Endodermal cell (in vitro differentiated cells): ENCODE measurements at places on chromosomes 5 and 9.
A peak's percentile ranks its signal among the peaks of the same experiment; 100 is the strongest.

GRCh38 chr5:180526269-180526668 lies 32.1 kb downstream of the CNOT6 start:
- DNase-seq, result no peak

- no peak for DNase-seq
These were observed 44.4 kb downstream of the SCAMP1 start for GRCh38 chr5:78404682-78405293.

DNA sequence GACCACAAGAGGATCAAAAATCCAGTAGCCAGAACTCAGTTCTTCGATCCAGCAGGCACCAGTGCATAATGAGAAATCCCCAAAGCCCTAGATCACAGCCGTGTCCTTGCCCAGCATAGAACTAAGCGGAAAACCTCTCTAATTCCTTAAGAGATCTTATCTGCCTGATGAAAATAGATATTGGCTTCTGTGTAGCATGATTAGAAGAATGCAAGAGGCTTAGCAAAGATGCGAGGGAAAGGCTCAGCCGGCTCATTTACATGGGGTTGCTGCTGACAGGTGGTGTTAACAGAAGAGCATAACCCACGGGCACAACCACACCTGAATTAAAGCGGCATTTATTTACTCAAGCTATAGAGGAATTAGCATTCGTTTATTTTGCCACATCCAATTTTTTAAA lies 400.0 kb upstream of the ADAMTS16 start:
- no peak for DNase-seq

GRCh38 chr5:96952118-96952750 lies 16.4 kb downstream of the LNPEP start:
- no peak for DNase-seq

DNA sequence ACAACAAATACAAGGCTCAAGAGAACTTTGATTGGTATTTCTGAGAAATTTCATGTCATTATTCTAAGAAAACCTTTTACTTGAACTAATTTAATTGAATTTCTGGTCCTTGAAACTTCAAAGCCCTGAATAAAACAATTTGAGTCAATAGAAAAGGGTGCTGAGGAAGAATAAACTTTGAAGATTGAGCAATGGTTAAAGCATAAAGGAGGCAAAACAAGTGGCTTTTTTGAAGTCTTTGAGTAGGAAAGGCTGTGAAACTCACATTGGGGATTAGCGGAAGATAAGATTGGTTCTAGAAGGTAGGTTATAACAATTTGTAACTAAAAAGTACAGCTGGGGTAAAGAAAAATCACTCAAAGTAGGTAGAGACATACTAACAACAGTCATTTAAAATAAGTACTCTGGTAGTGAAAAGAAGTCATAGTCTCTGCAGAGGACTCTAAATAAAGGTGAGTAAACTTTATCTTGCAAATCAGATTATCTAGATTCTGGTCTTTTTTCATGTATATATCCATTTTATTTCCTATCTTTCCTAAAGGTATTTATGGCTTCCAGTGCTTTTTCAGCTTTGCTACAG lies 6.4 kb upstream of the PLPP1 start:
- no peak for DNase-seq

DNA sequence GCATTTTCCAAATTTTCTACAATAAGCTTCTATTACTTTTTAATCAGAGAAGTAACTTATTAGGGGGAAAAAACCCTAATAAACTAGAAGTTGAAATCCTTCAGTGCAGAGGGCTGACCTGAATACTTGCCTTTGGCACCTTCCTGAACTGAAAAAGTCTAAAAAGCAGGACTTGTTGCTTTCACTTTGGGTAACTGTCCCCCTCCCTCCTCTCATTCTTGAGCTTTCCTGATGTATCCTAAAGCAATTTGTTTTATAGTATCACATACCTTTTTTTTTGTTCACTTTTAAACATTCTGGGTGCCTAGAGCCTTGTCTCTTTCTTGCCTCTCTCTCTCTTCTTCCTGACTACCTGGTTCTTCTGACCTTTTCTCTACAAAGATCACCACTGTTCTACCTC lies 64.0 kb upstream of the ERBIN start:
- no peak for DNase-seq

DNA sequence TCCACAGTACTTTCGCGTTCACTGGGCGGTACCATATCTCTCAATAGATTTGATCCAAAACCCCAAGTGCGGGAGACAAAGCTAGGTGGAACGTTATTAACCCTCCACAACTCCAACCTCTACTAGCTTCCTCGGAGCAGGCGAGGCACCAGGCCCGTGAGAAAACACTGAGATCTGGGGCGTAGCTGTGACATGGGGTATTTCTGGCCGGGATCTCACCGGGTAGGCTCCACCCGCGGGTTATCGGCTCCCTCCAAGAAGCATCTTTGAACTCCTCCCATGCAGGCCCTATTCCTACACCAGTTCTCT lies 350 bp upstream of the SLC25A46 start:
- DNase-seq, result no peak

- DNase-seq, result no peak
These were observed 629 bp downstream of the ZBTB26 start for GRCh38 chr9:122930541-122931225.

DNA sequence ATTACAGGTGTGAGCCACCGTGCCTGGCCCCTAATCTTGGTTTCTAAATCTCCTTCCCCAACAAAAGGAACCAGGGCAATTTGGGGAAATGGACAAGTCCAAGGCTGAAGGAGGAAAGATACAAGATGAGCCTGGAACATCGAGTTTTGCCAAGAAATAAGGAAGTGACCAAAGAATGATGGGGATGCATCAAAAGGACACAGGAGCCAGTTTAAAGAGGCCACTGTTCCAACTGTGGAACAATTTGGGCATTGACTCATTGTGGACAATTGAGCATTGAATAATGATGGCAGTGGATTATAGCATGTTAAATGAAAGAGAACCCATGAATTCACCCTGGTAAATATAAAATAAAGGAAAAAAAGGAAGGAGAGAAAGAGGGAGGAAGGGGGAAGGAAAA lies 47.5 kb downstream of the DUSP1 start:
- no peak for DNase-seq

GRCh38 chr5:119452060-119452372 lies 281 bp upstream of the HSD17B4 start:
- DNase-seq, result no peak

GRCh38 chr5:83015676-83016075 lies 61.5 kb downstream of the TMEM167A start:
- peak; percentile 74 for DNase-seq

DNA sequence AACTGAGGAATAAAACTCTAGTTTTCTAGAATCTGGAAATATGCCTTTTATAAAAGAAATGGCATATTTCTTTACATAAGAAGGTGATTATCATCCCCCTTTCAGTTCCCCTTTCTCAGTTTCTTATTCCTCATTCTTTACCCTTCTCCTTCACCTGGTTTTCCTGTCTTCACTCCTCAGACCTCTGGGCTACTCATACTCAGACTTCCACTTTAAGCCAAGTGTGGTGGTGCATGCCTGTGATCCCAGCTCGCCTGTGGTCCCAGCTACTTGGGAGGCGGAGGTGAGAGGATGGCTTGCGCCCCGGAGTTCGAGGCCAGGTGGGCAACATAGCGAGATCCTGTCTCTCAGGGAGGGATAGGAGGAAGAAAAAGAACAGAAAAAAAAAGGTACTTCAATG lies 57.2 kb downstream of the RANBP6 start:
- peak; percentile 59 for DNase-seq

DNA sequence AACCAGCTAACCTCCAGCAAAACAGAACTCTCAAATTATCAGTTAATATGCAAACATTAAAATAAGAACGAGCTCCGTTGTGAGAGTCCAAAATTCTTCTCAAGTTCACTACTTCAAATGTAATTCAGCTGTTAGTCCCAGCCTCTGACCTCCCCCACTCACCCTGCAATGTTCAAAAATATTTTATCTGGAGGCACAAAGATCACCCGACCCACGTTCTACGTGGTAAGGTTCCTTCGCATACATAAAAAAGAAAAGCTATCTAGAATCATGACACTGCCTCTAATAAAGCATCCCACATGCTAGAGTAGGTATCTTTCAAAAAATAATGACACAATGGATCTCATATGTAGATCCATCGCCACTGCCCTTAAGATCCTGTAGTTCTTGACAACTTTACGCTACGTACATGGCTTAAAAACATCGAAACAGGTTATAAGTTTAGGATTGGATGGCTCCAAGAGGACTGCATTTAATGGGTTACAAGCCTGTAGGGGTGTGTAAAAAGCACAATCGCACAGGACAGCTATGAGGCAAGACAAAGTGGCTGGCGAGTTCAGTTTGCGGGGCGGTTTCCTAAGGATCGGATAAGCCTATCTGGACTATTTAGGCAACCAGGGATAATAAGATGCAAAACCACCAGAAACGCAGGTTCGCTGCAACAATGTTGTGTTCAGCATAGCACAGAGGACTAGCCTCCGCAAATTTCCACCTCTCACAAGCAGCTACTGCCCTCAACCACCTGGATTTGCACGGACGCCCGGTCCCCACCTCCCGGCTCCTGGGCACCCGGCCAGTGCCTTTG lies 969 bp downstream of the CLK4 start:
- DNase-seq, result no peak

DNA sequence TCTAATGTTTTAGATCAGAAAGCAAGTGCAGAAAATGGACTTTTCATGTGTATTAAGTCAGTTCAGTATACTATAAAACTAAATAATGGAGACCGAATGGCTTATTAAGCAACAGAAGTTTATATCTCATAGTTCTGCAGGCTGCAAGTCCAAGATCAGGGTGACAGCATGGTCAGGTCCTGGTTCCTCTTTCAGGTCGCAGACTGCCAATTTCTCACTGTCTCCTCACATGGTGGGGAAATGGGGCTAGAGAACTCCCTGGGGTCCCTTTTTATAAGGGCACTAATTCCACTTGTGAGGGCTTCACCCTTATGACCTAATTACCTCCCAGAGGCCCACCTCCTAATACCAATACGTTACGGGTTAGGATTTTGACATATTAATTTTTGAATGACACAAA lies 48.7 kb downstream of the RICTOR start:
- no peak for DNase-seq

GRCh38 chr5:132103969-132104391 lies 30.4 kb downstream of the CSF2 start:
- DNase-seq, result no peak

GRCh38 chr9:27304521-27304920 lies 7.6 kb upstream of the EQTN start:
- no peak for DNase-seq
